ENCODE measurements at places on chromosomes 16 and 17.

DNA sequence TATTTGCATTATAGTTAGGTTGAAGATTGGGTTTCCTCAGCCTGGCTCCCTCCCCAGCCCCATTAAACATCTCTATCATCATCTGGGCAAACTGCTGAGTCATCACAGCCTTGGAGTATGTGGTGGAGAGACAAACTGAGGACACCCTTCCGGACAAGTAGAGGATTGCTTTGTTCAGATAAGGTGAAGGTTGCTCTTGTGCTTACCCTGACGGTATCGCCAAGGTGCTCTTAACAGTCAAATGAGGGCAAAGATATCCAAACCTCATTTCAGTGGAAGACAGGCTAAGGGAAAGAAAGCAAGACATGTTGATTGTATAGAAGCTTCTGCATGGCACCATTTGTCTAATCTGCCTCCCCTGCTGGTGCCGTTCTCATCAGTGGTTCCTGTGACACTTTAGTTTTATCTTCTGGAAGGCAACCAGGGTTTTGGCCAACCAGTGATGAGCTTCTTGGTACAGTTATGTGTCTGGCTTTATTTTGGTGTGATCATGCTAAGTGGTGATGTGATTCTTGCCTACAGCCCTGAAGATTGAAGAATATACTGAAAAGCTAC, 56.9 kb upstream of the LGALS9 start:
- DNase-seq, result no peak

DNA sequence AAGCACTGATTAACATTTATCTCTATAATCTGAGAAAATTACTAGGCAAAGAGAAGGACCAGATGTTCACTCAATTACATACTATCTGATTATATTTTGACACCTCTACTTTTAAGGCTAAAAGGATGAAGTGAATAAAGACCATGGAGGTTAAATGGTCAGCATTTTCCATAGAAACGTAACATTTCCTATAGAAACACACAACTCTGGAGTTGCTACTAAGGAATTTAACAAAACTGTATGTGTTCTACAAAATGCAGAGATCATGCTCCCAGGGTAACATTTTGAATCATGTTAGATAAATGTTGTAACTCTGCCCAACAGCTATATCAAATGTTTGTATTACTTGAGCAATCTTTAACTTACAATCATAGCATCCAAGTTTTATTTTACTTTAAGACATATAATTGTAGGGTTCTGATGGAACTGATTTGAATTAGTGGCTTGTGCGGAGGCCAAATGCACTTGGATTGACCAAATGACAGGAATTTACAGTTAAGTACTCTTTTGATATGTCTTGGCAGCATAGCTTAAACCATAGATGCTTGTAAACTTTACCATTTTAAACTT, 97.7 kb downstream of the RPGRIP1L start:
- peak; percentile 35 for DNase-seq

- peak; percentile 16 for DNase-seq
Observed at GRCh38 chr16:55323637-55324271, at the start of gene IRX6. Gene IRX6, plus strand, starts transcription at chr16:55324203. Its CDS starts 889 bp downstream, at chr16:55325092.

DNA sequence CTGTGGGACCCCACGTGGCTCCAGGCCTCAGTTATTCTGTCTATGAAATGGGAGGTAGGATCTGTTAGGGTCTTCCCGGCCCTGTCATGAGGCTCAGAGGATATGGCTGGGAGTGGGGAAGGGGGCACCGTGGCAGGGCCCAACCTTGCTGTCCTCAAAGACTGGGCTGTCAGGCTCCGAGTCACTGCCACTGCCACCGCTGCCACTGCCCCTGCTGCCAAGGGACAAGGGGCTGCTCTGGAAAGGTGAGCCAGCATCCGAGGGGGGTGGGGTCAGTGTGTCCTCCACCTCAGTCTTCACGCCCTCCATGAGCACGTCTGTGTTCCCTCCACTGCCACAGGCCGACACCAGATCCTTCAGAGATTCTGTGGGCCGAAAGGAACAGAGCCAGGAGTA, 19.2 kb downstream of the SREBF1 start:
- DNase-seq, result no peak

GRCh38 chr16:55042556-55043432, 112.1 kb downstream of the IRX5 start:
- DNase-seq, result no peak

GRCh38 chr17:45042346-45043120, 8.9 kb downstream of the DCAKD start:
- no peak for DNase-seq

GRCh38 chr16:49482690-49483089, 109.1 kb downstream of the C16orf78 start:
- DNase-seq, result no peak
